ENCODE measurements at places on chromosomes 3 and 15.

- no peak for DNase-seq
Measured at GRCh38 chr3:49880581-49881315, 11.0 kb upstream of the CAMKV start.

GRCh38 chr3:49534581-49535441 lies 19.5 kb upstream of the BSN start:
- no peak for DNase-seq

DNA sequence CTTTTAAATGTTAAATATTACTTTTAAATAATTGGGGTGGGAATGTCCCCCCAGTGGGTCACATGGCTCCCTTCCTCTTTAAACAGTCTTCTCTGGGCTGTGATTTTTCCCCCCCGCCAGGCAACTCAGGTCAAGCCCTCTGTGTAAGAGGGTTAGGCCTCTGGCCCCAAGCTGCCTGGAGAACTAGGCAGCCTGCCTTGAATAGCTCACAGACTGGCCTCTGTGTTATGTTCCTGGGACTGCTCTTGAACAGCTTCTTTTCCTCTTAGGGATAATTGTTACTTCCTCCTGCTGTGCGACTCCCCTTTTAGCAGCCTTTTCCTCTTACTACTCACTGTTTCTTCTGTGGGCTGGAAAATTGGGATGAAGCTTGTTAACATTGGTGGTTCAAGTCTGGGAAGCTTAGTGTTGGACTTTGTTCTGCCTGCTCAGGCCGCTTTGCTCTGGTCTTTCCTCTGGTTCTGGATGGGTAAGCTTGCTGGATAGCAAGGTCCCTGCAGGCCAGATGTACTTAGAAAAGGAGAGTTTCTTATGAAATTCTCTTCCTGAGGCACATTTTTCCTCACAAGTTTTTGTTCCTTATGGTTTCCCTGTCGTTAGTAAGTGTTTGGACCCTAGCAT lies 2.2 kb downstream of the TEX264 start:
- DNase-seq: no peak

DNA sequence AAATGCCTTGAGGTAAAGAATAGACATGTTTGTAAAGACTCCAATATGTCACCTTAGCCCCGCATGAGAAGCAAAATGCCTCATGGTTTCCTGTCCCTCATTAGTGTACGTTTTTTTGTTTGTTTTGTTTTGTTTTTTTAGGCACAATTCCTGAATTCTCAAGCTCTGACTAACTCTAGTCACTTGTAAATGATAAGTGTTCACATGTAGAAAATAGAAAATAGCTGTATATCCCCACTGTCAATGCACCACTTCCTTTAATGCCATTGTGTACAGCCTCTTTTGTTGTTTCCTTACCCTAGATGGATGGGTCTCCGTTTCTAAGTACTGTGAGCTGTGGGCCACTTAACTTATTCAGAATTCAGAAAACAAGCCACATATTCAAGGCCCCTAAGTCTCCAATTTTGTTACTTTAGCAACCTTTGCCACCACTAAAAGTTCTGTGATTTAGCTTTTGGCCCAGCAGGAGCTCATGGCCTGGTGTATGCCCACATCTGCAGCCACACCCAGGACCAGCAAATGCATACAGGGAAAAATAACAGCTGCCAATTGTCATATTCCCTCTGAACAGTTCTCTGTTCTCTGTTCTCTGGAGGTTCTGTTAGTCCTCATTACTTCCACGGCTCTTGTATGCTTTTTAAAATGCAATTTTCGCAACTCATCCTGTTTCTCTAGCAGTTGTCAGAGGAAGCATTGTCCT lies 655.5 kb downstream of the GBE1 start:
- no peak for DNase-seq

GRCh38 chr15:78663703-78664102 lies 22.7 kb upstream of the CHRNB4 start:
- no peak for DNase-seq

Data from SK-N-MC (cell line).